Peyer's patch (tissue), 4 donors: ENCODE measurements at places on chromosomes 3 and 15. TPM values are rescaled to one million over a fixed set of nuclear protein-coding genes. Genes with fewer than 3 reads are reported as not detected.

DNA sequence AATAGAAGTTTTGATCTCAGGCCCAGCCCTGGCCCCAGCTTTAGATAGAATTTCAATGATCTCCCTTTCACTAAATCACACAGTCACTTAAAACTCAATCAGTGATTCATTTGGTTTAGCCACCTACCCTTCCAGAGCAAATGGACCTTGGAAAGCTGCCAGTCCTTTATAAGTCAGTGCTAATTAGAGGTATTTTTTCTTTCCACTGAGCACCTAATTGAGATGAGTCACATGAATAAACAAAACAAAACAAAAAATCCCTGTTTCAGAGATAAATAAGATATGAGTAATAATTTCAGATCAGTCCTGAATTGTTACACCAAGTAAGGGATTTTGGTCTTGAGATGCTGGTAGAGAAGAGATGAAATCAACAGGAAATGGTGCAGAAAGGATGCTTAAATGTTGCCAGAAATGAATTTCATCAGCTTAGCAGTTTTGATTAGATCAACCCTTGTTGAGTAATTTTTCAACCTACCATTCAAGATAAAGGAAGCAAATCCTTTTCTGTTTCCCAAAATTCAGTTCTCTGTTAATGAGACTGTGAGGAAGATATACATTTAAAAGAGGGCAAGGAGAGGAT lies 352.0 kb upstream of the COL8A1 start:
- DNase-seq = no peak

DNA sequence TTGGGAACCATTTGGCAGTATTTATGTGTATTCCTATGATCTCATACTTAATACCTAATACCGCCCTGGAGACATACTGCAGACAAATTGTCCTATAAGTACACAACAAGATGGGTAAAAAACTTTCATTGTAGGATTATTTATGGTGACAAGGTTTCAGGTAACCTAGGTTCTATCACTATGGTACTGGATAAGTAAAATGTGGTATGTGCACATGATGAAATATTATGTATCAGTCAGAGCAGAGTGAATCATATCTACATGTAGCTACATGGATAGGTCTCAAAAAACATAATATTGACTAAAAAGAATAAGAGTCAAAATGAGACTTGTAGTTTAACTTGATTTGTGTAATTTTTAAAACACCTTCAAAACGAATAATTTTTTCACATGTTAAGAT lies 147.8 kb downstream of the LEKR1 start:
- DNase-seq = no peak

DNA sequence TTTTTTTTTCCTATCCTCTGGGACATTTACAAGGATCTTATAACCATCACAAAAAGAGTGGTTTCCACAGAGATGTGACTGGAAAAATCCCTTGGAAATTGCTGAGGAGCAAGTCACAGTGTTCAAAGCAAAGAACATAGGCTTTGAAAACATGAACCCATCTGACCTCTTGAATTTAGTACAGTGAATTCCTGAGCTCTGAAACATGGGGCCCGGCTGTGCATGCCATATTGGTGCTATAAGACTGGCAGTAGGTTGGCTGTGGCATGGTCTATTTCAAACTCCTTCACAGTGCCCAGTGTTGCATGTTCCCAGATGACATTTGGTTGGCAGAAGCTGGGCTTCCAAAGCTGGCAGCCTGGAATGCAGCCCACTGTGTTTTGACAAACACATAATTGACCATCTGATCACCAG lies 202.2 kb downstream of the TIGIT start:
- DNase-seq = no peak

TJP1 gene
- total RNA-seq = 109 TPM

GRCh38 chr15:82890338-82890994 lies 62.1 kb downstream of the HOMER2 start:
- DNase-seq = no peak

DNA sequence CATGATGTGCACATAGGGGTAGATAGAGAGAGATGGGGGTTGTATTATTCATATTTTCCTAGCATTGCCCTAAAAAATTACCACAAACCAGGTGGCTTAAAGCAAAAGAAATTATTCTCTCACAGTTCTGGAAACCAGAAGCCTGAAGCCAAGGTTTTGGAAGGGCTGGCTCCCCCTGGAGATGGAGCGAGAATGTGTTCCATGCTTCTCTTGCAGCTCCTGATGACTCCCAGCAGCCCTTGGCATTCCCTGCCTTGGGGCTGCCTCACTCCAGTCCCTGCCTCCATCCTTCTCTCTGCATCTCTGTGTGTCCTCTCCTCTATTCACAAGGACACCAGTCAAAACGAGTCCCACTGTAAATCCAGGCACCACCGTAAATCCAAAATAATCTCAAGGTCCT lies 91.5 kb upstream of the FAM174B start:
- no peak for DNase-seq

DNA sequence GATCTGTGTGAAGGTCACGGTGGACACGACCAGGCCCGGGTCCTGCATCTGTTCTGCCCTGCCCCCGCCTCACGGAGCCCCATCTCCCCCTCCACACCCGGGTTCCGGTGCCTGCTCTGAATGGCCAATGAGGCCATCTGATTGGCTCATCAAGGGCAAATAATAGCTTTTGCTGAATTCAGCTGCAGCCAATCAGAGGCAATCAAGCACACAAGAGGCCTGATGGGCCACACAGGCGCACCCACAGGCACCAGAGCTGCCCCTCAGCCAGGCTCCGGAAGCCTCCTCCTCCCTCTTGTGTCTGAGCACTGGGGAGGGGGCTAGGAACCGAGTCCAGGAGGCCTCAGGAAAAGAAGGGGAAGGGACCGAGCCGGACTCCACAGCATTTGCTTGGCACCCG lies 49.5 kb downstream of the CACNA2D2 start:
- DNase-seq = no peak

DNA sequence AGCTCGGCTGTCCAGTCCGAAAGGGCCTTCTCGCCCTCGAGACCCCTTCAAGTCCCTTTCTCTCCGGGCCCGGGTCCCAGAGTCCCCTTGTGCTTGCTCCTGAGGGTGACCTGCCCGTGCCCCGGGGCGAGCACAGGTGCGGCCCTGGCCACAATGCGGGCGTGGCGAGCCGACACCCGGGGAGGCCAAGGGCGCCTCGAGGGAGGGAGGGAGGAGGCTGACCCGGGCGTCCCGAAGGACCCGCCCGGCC lies 810 bp upstream of the MEF2A start:
- no peak for DNase-seq

GRCh38 chr3:116759316-116759715 lies 49.7 kb downstream of the TUSC7 start:
- DNase-seq = no peak

- no peak for DNase-seq
These were observed 26.5 kb downstream of the TRAT1 start for GRCh38 chr3:108849075-108849474.

DNA sequence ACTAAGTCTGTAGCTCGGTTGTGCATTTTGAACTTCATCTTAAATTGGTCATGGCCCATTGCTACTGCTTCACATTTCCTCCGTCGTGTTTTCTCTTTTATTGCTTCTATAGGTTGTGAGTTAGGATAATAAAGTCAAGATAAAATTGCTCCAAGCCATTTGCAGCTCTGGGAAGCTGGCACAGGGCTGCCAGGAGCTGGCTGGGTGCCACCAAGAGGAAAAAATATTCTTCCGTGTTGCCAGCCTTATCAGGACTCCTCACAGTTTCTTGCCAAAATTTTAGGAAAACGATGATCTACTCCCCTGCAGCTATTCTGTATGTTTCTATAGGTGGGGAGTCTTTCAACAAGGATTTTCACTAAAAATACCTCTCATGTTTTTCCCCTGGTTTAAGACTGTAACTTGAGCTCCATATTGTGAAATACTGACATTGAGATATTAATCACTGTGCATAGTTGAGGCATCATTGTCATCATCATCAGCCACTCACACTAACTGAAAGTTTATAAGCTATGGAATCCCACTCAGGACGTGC lies 55.4 kb upstream of the PIAS1 start:
- peak; percentile 73 for DNase-seq

DNA sequence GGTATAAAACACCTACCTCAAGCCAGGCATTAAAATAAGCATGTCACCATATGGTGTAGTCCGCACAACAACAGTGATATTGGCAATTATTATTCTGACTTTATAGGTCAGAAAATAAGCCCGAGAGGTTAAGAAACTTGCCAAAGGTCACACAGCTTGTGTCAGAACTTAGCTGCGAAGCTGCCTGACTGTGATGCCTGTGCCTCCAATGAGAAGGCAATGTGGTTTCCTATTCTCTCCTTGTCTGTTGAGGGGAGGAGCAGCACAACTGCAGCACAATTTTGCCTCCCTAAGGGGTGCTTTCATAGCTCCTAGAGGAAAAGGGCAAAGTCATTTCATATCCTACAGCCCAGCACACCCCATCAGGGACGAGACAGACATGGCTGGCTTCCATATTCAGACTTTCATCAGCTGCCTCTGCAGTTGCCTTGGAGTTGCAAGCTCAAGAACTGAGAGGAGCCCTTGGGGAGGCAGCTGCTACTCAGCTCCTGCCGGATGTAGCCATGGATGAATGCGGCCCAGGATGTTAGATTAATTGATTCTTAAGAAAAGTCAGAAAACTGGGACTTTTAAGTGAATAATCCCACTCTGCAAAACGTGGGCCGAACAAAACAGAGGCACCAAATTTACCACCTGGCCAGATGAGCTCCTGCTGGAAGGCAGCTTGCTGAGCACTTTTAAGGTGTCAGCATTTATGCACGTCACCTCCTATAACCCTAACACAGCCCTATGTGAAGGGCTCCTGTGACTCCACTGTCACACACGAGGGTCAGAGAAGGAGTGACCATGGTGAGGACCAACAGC lies 38.5 kb downstream of the MYO5C start:
- DNase-seq = no peak

- DNase-seq = no peak
These were observed 33.0 kb downstream of the PAQR9 start for GRCh38 chr3:142930463-142930862.

DNA sequence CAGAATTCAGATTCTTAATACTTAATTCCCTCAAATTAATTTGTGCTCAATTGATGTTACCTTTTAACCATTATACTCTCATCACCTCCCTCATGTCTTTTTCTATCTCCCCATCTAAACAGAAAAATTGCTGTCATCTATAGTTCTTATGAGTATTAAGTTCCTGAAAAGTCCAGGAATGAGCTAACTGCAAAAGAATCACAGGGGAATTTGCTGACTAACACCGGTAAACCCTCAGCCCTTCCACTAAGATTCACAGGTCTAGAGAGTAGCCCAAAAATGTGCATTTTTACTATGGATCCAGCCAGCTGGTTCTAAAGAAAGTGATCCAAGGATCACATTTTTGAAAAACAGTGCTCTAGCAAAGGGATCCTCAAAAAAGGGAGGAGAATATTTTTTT lies 67.0 kb downstream of the SETD2 start:
- no peak for DNase-seq

SOX14 gene
- total RNA-seq = not detected

TTC21A gene
- 28.9 TPM for total RNA-seq

LSAMP gene
- total RNA-seq = 2.1 TPM

GXYLT2 gene
- total RNA-seq = 1.1 TPM

GRCh38 chr3:72490688-72491435 lies 357.4 kb downstream of the SHQ1 start:
- no peak for DNase-seq

GRCh38 chr3:105448338-105448982 lies 81.8 kb downstream of the ALCAM start:
- no peak for DNase-seq

- DNase-seq = no peak
These were observed 841 bp downstream of the SLC6A20 start for GRCh38 chr3:45795509-45795881.

DNA sequence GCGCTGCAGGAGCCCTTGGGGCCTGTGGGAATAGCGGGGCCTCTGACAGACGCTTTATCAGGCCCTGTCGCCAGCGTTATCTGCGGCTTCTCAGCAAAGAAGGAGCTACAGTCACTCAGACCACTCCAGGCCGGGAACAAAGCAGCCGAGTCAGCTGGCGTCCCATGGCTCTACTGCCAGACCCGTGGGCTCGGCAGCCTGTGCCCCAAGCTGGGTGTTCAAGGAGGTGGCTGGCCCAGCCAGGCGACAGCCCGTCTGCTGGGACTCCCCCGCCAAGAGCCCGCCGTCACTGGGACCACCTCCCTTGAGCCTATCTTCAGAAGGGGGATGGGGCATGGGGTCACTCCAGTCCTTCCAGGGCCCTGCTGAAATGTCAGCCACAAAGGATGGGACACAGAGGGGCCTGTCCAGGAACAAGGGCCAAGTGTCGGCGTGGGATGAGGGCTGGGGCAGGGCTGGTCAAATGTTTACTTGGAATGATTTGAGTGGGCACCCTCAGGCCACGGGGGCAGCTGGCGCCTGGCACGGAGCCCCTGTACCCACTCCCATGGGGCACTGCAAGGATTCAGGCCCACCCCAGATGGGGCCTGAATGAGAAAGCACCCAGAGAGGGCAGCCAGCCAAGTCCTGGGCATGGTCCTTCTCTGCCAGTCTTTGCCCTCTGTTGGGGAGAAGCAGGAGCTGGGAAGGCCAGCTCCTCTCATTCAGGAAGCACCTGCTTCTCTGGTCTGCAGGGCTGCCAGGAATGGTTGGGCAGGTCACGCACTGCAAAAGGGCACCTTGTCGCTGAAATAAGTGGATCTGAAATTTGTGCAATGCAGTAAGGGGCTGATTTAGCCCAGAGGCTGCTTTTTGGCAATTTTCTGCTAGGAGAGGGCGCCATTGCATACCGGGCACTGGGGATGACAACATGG lies 148.3 kb downstream of the SMAD6 start:
- no peak for DNase-seq

DNA sequence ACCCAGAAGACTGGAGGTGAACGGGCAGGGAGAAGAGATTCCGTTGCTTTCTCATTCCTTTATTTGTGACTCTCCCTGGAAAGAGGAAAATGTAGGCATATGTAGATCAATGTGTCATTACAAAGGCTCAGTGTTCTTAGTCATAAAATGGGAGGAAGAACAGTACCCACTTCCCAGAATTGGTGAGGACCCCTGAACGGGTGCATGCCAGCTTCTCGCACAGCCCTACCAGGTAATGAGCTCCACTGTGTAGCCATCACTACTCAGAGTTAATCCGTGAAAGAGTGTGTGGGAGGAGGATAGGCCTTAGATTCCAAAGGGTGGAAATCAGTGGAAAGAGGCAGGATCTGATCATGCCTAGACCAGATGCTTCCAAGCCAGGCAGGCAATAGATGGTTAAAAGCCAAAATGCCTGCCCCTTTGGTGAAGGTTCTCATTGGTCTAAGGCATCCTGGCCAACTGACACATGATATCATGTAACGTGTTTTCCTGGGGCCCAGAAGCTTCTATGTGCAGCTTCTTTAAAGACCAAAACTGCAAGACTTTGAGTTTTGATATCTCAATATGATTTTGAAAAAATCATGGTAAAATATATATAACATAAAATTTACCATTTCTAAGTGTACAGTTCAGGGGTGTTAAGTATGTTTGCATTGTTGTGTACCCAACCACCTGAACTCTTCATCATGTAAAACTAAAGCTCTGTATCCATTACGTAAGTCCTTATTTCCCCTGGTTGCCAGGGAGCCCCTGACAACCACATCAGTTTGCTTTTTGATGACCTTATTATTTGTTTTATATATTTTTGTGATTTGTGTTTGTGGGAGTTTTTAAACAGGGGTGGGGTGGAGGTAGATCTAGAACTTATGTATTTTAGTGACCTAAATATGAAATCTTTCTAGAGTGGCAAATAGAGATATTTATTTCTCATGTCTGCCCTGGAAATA lies 402.2 kb upstream of the CFAP20DC start:
- no peak for DNase-seq

STRIT1 gene
- not detected for total RNA-seq

GRCh38 chr15:31382713-31383045 lies 56.0 kb downstream of the KLF13 start:
- peak; percentile 88 for DNase-seq

CCR2 gene
- 0.70 TPM for total RNA-seq
